CD4-positive, alpha-beta T cell treated with Interleukin-6 at 100 ng/mL for 8 hours (primary cell): ENCODE measurements at places on chromosomes 5 and 9.

GRCh38 chr5:23635938-23636337 is 128.5 kb downstream of the PRDM9 start:
- DNase-seq, result no peak

- DNase-seq, result no peak
Observed at GRCh38 chr9:25716220-25716872, 38.1 kb upstream of the TUSC1 start.

DNA sequence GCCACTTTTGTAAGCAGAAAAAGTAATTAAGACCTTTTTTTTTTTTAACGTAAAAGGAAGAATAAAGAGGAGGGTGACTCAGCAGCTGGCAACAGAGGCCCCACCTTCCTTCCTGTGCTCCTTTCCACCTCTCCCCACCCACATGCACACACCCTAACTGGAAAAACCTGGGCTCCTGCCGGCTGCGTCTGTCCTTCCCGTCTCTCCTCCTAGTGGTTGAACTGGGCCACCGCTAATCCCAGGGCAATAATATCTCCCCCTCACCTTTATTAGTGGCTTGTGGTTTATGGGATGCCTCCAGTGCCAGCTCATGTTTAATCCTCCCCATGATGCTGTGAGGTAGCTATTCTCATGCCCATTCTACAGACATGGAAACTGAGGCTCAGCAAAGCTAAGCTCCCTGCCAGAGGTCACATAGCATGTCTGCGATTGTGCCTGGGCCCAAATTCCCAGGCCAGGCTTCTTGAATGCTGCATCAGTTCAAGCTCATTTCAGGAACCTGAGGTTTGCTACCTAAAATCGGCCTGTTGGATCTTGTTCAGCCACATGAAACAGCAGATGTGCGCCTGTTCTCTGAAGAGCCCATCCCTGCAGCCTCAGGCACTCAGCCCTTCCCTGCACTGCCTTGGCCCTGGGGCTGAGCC is 60.9 kb upstream of the IL17B start:
- DNase-seq, result no peak

DNA sequence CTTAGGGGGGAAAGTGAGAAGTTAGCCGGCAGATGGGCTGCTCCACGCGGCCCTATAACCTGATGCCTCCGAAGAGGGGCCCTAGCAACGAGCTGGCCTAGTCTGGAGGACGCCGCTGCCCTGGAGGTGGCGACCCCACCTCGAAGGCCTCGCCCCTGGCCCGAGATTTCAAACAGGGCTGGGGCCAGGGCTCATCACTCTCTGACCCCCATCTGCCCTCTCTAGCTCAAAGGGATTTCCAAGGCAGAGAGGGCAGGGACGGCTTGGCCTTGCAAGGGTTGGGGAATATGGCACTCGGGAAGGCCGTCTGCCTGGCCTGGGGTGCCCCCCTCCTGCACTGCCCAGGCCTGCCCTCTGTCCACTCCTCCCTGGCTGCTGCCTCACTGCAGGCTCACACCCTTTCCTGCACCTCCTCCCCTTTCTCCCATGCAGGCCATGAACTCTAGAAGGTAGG is 25.5 kb upstream of the TIFAB start:
- no peak for DNase-seq

GRCh38 chr5:132454361-132454760 is 36.2 kb downstream of the IRF1 start:
- no peak for DNase-seq

- DNase-seq, result no peak
Observed at GRCh38 chr9:13615660-13616490, 336.4 kb upstream of the MPDZ start.

DNA sequence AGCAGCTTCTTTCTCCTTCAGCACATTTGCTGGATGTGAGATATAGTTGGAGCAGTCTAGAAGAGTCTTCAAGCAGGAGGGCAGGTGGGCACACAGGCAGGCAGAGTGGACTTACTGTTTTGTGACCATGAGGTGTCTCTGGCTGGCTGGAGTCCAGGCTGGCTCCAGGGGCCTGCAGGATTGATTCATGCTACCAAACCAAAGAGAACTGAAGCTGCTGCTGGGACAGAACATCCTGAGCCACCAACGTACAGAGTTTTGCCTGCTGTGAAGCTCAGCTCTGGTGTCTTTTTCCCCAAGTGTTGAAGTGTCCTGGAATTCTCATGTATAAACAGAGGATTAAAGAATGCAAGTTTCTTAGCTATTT is 45.7 kb downstream of the CYSTM1 start:
- DNase-seq, result no peak

DNA sequence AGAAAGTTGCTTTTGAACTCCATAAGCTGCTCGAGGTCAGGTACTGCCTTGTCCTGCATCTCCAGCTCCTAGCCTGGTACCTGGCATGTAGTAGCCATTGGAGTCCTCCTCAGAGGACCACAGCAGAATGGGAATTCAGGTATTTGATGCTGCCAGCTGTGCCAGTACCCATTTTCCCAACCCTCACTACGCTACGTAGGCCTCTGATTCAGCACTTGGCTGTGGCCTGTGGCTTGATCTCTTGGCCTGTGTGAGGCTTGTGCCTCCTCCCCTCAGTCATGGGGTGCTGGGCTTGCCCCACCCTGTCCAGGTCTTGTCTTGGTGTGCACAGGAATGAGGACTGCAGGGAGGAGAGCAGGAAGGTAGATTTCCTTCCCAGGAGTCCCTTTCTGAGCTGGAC is 11.8 kb downstream of the OTULIN start:
- no peak for DNase-seq

DNA sequence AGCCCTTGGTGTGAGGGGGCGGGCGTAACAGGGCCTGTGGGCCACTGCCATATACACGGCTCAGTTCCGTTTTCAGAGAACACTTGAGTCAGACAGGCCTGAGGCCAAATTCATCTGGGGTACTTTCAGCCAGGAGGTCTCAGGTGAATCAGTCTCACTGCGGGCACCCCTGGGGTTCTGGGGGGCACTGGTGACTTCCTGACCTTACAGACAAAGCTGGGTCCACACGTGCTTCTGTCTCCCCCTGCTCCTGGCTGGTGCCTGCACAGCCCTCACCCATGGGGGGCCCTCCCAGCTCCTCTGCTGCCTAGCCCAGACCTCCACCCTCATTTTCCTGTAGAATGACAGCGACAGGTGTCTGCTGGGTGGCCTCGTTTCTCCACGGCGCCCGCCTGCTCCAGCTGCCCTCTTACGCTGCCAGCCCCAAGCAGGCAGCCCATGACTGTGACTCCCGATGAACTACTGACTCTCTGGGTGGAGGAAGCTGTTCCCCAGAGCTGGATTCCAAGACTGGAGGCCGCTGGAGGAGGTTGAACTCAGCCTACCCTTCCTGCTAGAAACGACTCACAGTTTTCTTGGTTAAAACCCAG is 374.1 kb upstream of the IRX4 start:
- DNase-seq, result no peak

GRCh38 chr5:174732036-174733020 is 7.9 kb downstream of the MSX2 start:
- DNase-seq, result no peak

- DNase-seq, result peak; percentile 19
Observed at GRCh38 chr5:59673438-59674058, 220.0 kb downstream of the PDE4D start.

- DNase-seq, result no peak
Observed at GRCh38 chr9:378263-378662, 163.6 kb downstream of the DOCK8 start.

GRCh38 chr9:5436441-5436840 is 1.3 kb downstream of the PLGRKT start:
- DNase-seq, result no peak

DNA sequence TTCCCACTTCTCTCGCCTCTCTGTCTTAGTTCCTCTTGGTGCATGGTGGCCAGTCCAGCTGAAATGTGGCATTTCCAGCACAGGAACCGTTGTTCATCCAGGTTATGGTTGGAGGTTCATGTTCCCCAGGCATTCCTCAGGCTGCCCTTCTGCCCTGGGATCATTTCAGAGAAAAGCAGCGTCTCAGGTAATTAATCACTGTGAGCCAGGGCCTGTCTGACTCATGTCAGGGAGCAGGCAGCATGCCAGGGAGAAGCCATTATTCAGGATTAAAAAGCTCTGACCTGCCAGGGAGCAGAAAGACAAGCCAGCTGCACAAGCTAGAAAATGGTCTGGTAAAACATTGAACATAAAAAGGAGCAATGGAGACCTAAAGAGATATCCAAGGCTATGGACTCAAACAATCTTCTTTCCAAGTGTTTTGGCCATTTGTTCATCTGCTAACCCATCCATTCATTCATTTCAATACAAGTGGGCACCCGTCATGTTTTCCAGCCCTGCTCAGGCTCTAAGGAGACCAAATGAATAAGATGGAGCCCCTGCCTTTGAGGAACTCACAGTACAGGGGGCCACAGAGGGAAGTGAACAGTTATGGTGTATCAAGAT is 241.4 kb downstream of the DRD1 start:
- DNase-seq, result no peak

- no peak for DNase-seq
Observed at GRCh38 chr5:159405611-159406031, 75.3 kb upstream of the IL12B start.

- DNase-seq, result no peak
Observed at GRCh38 chr5:39102684-39103155, 28.5 kb upstream of the RICTOR start.

DNA sequence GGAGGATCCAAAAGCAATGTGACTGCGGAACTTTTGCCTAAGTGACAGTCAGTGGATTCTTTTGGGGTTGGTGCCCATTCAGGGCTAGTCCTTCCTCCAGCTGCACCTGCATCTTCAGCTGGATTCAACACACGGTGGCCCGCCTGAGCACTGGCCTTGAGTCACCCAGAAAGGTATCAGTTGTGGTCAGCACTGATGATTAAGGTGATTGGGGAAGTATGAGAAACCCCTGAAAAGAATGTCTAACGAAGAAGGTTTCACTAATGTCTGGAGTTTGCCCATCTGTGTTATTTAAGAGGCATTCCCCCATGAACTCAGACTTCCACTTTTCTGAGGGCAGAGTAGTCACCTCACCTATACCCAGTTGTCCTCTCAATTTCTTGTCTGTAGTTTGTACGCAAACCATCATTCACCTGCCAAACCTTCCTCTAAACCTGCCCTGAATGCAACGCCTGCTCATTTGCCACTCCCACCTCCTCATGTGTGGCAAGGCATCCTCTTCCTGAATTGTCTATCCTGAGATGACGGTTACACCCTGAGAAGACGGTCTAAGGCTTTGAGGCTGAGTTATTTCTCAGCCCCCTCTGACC is 27.2 kb downstream of the CSF2 start:
- peak; percentile 38 for DNase-seq

- DNase-seq, result no peak
Observed at GRCh38 chr9:76654051-76654461, 110.2 kb upstream of the PCA3 start.

DNA sequence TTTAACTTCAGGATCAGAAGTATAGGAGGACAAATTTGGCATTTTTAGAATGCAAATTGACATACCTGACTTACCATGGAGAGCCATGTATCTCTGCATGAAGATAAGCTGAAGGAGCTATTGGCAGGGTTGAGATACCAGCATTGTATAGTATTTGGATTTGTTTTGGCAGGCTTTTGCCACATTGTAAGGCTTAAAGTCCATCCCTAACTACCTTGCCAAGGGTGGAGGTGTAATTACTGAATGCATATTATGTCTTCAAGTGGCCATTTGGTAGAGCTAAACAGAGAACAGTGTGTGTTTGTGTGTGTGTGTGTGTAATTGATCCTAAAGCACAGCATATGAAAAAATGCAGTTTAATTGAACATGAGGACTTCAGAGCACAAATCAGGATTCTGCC is 324.7 kb downstream of the FAM170A start:
- no peak for DNase-seq

- DNase-seq, result no peak
Observed at GRCh38 chr9:121682201-121682600, 30.8 kb downstream of the DAB2IP start.

DNA sequence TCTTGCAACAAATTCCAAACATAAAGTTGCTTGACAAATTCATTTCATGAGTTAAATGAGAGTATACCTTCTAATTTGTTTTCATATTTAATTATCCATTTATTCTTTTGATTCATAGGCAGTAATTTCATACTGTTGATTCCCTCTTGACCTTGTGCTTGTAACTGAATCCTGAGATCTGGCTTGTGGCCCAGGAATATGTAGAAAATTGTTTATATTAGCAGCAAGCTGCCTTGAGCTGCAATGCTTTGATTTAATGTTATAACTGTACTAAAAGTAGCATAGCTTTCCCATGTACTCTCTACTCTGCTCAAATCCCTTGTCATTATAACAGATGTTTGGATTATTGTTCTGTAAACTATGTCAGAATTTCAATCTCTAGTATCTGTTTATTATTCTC is 780.7 kb downstream of the NR2F1-AS1 start:
- no peak for DNase-seq

GRCh38 chr9:385818-386398 is 171.2 kb downstream of the DOCK8 start:
- no peak for DNase-seq

DNA sequence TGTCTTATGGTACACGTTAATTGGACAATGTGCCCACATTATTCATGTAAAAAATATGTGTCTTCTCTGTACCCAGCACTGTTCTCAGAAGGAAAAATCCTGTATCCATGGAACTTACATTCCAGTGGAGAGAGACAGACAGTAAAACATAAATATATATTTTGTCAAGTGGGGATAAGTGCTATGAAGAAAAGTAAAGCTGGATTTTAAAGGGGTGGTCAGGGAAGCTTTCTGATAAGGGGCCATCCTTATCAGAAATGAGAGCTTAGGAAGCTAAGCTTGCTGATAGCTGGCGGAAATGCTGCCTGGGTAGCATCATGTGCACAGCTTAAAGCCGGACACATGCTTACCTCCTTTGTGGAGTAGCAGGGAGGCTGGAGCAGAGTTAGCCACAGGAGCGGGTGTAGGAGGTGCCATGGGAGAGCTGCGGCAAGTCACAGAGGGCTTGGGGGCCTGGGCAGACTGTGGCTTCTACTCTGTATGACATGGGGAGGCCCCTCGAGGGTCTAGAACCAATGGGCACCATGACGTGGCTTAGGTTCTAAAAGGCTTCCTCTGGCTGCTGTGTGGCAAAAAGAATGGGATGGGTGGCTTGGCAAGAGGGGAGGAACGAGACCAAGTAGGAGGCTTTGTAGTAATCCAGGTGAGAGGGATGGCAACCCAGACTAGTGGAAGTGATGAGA is 141.7 kb downstream of the FGF1 start:
- no peak for DNase-seq

- DNase-seq, result no peak
Observed at GRCh38 chr9:105074491-105074890, 146.5 kb upstream of the ABCA1 start.

- DNase-seq, result no peak
Observed at GRCh38 chr5:115661101-115661500, 35.3 kb upstream of the TMED7 start.

- DNase-seq, result no peak
Observed at GRCh38 chr9:129724456-129725190, 28.2 kb downstream of the PTGES start.
